ENCODE measurements at places on chromosomes 3 and 15. TPM values are rescaled to one million over a fixed set of nuclear protein-coding genes. Genes with fewer than 3 reads are reported as not detected.

Gene SCAANT1
- total RNA-seq: not detected

DNA sequence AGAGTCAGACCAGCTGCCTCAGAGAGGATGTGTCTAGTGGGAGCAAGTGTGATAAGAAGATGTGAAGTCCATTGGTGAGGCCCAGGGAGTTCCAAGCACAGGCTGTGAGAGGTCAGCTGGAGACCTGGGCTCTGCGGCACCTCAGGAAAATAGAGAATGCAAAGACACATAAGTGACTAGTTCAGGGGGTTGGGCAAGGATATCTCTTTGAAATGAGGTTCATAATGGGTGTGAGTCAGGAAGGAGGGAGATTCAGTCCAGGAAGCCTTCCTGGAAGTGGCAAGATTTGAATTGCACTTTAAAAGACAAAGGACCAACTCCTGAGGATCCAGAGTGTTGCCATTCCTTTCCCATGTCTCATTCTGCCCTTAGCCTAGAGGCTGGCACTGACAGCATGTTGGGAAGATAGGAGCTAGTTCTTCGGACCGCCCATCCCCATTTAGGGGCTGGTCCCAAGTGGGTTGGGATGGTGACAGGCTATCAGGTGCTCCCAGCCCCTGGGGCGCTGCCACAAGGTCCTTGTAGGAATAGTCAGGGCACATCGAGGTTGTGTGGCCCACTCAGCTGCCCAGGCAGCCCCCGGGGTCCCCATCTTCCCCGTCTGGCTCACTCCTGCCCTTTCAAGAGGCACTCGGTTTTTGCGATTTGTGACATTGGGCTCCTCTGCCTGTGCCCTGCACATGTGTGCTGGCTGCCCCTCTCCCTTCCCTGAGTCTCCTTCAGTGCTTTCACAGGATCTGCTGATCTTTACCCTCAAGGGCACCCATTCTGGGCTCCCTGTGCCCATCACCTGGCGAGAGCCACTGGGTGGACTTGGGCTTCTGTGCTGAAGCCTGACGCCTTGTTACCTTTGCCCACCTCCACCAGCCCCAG, 23.7 kb downstream of the ESYT3 start:
- no peaks in the 10 kb centered on the region for H3K4me1 ChIP-seq
- peaks cover 17% of the 10 kb centered on the region for H3K27me3 ChIP-seq
- H3K36me3 ChIP-seq: no peaks in the 10 kb centered on the region
- H3K4me3 ChIP-seq: no peak overlapping the region

- no peak overlapping the region for H3K27ac ChIP-seq
- no peak overlapping the region for H3K4me3 ChIP-seq
- no peak for DNase-seq
- H3K36me3 ChIP-seq: no peaks in the 10 kb centered on the region
- no peaks in the 10 kb centered on the region for H3K27me3 ChIP-seq
- H3K4me1 ChIP-seq: no peaks in the 10 kb centered on the region
These were observed 99.2 kb upstream of the MLF1 start for GRCh38 chr3:158471639-158472294.

Gene PPARG
- 8.2 TPM for total RNA-seq

DNA sequence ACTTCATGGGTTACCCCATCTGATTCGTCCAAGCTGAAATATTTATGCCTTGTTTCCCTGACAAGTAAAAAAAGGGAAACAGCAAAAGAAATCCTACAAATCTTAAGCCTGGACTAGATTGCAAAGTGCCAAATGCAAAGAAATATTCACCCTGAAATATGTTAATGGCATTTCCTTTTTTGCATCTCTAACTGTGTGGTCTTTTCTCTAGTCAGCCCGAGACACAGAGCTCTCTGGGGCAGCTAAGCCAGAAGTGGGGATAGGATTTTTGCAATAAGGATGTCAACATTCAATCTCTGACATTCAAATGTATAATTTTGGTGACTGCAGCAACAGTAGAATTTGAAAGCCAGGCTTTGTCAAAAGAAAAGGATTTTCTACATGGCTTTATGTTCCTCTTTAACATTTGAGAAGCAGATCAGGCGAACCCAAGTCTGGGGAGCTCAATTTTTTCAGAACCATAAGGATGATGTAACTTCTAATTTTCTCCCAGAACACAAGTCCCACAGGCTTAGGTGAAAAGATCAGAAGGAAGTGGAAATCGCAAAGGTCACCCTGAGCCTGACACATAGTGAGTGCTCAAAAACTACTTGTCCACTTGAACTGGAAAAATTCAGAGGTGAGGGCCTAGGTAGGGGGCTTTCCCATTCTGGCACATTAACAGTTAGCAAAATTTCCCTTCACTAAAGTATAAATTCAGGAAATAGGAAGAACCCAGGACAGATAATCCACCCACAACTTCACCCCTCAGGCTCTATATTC, 28.2 kb upstream of the KCNMB3 start:
- no peaks in the 10 kb centered on the region for H3K27me3 ChIP-seq
- no peak overlapping the region for H3K4me3 ChIP-seq
- H3K36me3 ChIP-seq: no peaks in the 10 kb centered on the region
- no peaks in the 10 kb centered on the region for H3K4me1 ChIP-seq
- H3K27ac ChIP-seq: no peak overlapping the region
- peak; percentile 14 for DNase-seq

- H3K27me3 ChIP-seq: peaks cover 4% of the 10 kb centered on the region
- H3K4me1 ChIP-seq: peaks cover 23% of the 10 kb centered on the region
- DNase-seq: no peak
- no peak overlapping the region for H3K27ac ChIP-seq
- H3K36me3 ChIP-seq: no peaks in the 10 kb centered on the region
These were observed 2.9 kb downstream of the PHGR1 start for GRCh38 chr15:40353697-40354096.

Gene NLGN1
- total RNA-seq: 19.2 TPM

GRCh38 chr3:106086038-106086437, 217.2 kb upstream of the CBLB start:
- no peak overlapping the region for H3K27ac ChIP-seq
- H3K36me3 ChIP-seq: no peaks in the 10 kb centered on the region
- H3K4me3 ChIP-seq: no peak overlapping the region
- H3K27me3 ChIP-seq: no peaks in the 10 kb centered on the region
- no peak for DNase-seq

Gene MORC1
- total RNA-seq: not detected

Gene UCN2
- not detected for total RNA-seq

GRCh38 chr3:43640681-43641080, 18.9 kb upstream of the ANO10 start:
- no peaks in the 10 kb centered on the region for H3K4me1 ChIP-seq
- no peak for DNase-seq
- H3K27me3 ChIP-seq: no peaks in the 10 kb centered on the region
- no peak overlapping the region for H3K4me3 ChIP-seq

Gene PYGO1
- total RNA-seq: 16.8 TPM

Gene GXYLT2
- 8.6 TPM for total RNA-seq

DNA sequence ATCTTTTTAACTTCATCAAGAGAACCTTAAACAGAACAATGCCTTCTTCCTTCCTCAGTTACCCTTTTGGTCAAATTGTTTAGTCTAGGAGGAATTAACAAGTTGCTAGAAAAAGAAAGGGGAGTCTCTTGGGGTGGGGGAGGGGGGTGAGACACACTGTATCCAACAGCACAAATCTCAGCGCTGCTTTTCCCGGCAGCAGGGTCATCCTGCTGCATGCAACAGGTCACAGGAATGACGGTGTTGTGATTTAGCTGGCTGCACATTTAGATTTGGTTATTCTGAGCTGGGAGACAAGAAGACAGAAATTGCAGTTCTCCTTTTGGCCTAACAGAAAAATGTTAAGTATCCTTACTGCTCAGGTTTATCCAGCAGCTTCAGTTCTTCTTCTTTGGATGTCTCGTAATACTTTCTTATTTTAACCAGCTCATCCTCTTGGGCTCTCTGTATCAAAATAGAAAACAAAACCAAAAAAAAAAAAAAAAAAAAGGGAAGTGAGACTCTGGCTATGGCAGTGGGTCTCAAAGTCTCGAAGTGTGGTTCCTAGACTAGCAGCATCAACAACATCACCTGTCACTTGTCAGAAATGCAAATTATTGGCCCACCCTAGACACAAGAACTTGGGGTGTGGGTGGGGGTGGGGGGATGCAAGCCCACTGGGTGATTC, 190.5 kb downstream of the GREM1 start:
- H3K4me1 ChIP-seq: no peaks in the 10 kb centered on the region
- no peak for DNase-seq
- peak overlapping the region; percentile 71 for H3K27ac ChIP-seq
- no peaks in the 10 kb centered on the region for H3K27me3 ChIP-seq
- H3K36me3 ChIP-seq: no peaks in the 10 kb centered on the region

Gene HGD
- total RNA-seq: 0.69 TPM

- H3K27ac ChIP-seq: no peak overlapping the region
- H3K4me1 ChIP-seq: no peaks in the 10 kb centered on the region
- DNase-seq: no peak
- H3K27me3 ChIP-seq: no peaks in the 10 kb centered on the region
These were observed 23.9 kb upstream of the CTXND1 start for GRCh38 chr15:80275961-80276360.

Gene SGO1
- not detected for total RNA-seq

DNA sequence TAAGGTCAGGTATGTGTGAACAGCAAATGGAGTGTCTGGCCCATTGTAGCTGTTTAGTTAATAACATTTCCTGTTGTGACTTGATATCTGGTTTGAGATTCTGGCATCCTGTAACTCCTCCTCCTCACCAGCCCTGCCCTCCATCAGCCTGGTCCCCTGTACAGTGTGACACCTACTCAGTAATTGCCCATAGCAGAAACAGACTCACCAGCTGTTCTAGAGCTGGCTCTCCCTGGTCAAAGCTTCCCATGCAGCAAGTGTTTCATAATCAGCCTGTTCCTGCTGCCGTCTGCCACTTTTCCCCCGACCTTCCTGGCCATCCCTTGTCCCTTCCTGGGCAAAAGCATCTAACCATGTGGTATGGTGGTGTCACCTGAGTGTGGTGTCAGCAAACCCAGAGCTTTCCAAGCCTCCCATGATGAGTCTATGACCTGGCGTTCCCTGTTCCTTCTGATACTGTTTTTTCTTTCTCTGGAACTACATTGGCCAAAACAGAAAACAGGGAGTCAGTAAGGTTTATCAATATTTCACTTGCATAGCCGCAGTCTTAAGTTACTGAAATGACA, 55.4 kb downstream of the B3GALNT1 start:
- no peak overlapping the region for H3K4me3 ChIP-seq
- DNase-seq: peak; percentile 39
- H3K36me3 ChIP-seq: no peaks in the 10 kb centered on the region
- H3K27me3 ChIP-seq: no peaks in the 10 kb centered on the region

Measured in esophagus muscularis mucosa (tissue), 4 donors.